DMS153 (cell line): ENCODE measurements at places on chromosomes 3 and 15.

DNA sequence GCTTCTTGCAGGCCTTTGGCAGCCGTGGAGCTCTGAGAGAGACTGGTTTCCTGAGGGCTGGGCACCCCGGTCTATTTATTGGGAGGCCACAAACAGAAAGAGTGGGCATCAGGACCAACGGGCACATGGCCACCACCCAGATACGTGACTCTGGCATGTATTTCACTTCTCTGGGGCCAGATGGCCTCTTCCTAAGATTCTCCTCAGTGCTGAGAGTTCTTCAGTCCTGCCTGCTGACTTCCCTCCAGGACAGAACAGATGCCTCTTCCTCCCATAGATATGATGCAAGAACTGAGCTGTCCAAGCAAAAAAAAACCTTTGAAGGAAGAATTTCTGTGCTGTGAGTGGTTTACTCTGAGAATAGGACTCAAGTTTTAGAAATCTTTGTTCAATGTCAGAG, 107.7 kb downstream of the IGF2BP2 start:
- DNase-seq = no peak

DNA sequence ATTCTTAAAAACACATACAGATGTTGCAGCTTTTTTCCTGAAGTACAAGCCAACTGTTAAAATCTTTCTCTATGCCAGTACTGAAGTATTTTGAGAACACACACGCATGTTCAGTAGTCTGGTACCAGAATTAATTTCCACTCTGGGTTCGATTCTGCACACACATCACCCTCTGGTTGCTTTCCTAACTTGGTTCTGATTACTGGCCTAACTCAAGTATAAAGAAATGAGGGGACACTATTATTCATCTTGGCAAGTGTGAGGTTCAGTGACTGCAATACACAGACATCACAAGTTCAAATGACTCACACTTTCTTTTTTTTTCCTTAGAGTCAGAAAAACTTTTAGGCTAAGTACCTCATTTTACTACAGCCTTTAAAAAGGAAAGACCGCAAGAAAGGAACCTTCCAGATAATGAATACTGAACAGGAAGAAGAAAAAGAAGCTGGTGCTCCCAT, 37.4 kb upstream of the LDHAL6B start:
- DNase-seq = no peak

DNA sequence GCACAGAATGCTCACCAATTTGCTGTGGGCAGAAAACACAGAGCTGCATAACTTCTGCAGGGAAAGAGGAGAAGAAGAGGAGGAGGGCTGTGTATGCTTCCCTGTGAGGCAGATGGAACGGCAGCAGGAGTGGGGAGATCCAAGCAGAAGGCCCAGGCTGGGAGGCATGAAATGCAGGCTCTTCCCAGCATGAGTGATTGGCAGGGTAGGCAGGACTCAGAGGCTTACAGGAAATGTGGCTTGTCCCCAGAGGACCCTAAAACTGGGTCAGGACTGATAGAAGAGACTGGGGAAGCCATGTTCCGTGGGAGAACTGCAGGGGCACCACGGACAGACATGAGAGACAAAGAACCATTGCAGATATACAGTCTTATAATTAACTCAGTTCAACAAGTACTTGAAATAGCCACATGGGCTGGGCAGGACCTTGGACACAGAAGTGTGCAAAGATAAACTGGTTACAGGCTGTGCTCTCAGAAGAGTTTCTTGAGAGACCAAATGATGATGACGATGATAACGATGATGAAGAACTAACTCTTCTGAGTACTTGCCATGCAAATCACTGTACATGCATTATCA, 286.9 kb downstream of the EPHB1 start:
- DNase-seq = no peak

GRCh38 chr3:82715091-82715856, 953.8 kb upstream of the GBE1 start:
- no peak for DNase-seq

DNA sequence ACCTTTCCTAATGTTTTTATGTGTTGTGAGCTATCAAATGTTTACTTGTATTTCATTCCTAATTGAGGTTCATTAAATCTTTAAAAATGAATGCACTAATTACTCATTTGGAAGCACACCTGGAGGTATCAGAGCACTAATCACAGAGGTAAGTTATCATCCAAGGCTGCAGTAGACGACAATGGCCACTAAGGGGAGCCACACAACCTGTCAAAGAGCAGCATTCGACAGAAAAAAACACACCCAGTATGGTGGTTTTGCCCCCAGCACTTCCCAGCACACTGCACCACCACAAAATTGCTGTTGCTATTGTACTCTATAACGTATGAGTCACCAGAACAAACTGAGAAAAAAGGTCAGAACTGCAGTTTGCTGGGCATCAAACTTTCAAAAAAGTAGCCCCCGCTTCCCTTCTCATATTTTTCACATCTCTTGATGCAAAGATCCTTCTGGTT, 205.9 kb upstream of the IGF1R start:
- DNase-seq = peak; percentile 35

DNA sequence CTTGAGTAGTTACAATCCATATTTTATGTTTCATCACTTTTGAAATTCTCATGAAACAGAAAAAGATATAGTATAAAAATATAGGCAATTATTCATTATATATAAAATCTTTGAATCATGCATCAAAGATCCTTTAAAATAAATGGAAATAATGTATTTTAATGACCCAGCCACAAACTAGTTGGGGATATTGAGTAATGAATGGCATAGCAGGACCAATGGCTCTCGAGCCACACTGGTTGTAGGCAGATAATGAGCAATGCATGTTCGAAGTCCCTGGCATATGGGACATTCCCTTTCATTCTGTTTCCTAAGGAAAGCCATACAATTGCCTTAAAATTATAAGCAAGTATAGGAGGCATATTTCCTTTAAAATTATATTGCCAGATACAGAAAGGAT, 107.4 kb upstream of the IL12A start:
- no peak for DNase-seq

DNA sequence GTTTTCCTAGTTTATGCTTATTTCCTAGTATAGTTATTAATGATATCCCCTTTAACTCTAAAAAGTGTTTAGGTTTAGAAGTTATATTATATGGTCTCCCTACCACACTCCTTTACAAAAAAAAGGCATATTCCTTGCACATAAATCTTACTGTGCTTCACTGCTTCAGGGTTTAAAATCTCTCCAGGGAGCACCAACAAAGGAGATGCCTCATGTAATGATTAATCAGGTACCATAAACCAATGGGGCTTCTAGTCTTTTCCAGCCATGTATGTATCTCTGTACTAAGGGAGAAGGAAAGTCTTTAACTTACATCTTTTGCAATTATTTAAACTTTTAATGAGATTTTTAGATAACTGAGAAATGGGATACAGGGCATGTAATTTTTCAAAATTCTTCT, 91.5 kb upstream of the RBMS3 start:
- DNase-seq = no peak

GRCh38 chr3:71360180-71360579, 223.3 kb downstream of the FOXP1 start:
- DNase-seq = no peak

DNA sequence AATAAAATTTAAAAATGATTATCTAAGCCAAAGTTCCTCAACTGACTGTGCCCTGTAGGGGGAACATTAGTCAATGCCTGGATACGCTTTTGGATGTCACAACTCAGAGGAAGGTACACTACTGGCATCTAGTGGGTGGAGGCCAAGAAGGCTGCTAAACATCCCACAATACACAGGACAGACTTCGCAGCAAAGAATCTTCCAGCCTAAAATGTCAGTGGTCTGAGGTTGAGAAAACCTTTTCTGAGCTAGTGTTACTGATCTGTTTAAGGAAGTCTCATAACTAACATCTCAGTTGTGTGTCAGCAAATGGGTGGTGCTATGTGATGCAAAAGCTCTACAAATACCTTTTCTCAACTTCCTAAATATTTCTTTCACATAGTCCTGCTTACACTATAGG, 20.9 kb upstream of the LDHAL6B start:
- no peak for DNase-seq

DNA sequence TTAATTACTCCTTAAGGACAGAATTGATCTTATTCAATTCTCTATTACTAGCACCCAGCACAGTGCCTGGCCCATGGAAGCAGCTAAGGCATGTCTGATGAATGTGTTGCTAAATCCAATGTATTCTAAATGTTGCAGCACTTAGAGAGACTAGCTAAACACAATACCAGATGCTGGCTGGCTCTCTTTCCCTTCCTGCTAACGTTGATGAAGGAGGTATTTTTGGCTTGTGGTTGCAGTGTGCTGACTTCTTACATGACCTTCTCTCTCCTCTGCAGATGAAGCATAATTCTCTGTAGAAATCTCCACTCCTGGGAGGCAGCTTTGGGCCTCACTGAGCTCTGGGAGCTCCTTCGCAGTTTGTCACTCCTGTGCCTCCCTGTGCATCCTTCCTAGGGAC, 183.6 kb downstream of the PEX5L start:
- no peak for DNase-seq

DNA sequence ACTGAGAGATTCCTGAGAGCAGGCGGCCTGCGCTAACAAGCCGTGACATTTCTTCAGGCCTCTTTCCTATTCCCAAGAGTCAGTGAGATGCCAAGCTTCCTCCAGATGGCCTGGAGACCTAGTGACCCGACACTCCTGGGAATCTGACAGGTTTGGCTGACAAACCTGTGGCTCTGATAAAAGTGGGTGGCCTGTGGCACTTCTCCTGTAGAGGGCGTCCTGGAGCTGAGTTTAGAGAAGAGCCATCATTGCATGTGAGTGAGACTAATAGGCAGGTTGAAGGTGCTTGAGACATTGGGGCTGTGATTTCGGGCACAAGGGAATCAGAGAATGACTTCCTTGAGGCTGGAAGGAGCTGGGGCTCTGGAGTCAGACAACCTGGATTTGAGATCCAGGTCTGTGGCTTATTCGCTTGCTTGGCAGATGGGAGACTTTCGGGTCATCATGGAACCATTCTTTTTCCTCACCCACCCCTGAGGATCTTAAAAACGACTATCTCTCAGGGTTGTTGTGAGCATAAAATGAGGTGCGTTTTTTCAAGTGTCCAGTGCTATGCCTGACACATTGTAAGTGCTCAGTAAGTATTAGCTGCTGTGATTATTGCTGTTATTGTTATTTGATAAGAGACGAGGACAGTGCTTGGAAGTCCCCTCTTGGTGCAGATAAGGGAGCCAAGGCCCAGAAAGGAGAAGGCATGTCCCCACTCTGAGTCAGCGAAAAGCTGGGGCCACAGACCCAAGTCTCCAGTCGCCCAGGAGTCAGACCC, 77.2 kb downstream of the SCN10A start:
- DNase-seq = no peak
